AML-193 (cell line): ENCODE measurements at places on chromosomes 1 and 21.

DNA sequence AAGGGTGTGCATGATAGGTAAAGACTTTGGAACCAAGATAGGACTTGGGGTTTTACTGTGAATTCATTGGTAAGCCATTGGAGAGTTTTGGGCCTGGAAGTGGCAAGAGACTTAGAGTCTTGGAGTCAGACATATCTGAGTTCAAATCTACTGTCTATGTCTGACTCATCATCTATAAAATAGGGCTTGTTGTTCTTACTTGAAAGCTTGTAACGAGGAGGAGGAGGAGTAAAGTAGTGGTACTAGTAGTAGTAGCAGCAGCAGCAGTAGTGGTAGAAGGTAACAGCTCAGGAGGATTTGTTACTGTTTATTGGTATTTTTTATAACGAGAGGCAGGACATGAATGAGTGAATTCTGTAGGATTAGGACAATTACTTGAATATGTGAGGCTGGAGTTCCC is 62.7 kb downstream of the CACHD1 start:
- no peak for DNase-seq

DNA sequence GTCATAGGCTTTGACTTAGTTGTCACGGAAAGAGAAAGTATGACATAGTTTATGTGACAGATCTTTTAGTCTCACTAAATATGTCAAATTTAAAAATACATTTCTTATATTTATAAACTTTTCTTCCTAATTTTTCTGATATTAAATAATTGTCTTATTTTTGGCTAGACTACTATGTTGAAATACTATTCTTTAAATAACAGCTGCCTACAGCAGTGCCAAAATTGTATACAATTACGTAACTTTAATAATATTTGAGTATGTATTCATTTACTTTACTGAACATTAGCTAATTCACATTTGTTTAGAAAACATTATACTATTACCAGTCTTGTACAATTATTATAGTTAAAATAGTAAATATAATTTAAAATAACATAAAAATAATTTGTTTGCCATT is 137.4 kb downstream of the ADGRL4 start:
- no peak for DNase-seq

- DNase-seq: no peak
These were observed 31.6 kb downstream of the CDK18 start for GRCh38 chr1:205535866-205536758.

- no peak for DNase-seq
These were observed 194.8 kb downstream of the ATG4C start for GRCh38 chr1:62978741-62979140.

GRCh38 chr1:193335806-193336428 is 149.5 kb upstream of the B3GALT2 start:
- no peak for DNase-seq

- no peak for DNase-seq
These were observed 15.4 kb downstream of the MPZL1 start for GRCh38 chr1:167737169-167737568.

GRCh38 chr1:25610822-25611630 is 5.6 kb upstream of the MAN1C1 start:
- DNase-seq: peak; percentile 26

DNA sequence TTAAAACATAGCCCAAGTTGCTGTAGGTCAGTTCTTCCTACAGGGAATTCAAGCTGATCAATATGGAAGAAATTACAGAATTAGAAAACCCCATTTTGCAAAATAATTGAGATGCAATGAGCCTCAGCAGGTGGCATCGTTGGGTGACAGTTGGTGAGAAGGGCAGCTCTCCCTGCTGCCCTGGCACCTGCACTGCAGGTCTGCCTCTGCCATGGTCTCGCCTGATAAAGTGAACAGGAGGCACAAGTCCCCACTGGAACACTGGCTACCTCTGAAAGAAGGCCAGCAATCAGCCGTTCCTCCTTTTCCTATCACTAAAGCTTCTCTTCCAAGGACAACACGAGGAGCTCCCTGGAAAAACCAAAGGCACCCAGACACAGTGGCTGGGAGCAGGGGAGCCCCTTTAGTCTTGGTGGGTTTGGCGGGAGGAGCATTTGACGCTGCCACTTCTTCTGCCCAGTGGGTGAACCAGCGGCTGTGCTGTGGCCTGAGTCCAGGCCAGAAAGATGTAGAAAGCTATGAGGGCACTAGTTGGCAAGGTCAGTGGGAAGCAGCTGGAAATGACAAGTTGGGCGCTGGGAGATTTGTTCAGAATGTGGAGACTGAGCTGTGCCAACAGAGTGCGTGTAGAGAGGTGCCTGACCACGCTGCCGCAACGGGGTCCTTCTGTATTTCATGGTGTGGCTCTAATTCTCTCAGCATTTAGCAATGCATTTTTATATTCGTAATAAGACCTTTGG is 93.1 kb downstream of the RIPK4 start:
- no peak for DNase-seq

DNA sequence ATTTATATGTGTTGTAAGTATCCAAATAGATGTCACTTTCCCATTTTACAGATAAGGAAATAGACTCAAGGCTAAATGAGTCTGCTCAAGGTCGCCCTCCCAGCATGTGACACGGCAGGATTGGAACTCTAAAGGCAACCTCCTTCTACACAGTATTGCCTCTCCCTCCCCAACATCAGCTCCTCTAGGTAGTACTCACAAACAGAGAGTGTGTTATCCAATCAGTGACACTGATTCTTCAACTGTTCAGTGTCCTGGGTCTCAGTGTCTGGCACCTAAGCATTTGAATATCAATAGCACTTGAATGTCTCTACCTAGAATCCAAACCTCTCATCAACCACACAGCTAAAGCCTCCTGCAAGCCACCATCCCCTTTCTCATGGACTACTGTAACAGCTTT is 87.1 kb downstream of the DAB1 start:
- no peak for DNase-seq

- DNase-seq: no peak
These were observed 101.6 kb upstream of the TARDBP start for GRCh38 chr1:10910681-10911489.

- DNase-seq: no peak
These were observed 13.6 kb downstream of the INSRR start for GRCh38 chr1:156845055-156845952.

GRCh38 chr1:5253036-5253435 is 598.6 kb downstream of the AJAP1 start:
- DNase-seq: no peak

DNA sequence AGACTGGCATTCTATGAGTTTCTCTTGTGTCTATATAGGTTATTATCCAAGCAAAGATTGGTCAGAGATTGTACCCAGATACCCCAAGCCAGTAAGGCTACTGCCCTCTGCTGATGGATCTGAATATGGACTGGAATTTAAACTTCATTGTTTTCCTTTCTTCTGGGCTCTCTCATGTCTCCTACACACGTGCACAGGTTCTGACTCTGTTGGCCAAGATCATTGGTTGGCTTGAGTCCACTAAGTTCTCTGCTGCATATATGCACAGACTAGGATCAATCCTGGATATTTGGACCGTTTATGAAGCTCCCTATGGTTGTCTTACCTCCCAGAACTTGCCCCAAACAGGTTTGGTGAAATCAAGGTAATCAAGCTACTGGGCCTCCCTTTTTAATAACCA is 69.7 kb downstream of the CC2D1B start:
- DNase-seq: peak; percentile 47

DNA sequence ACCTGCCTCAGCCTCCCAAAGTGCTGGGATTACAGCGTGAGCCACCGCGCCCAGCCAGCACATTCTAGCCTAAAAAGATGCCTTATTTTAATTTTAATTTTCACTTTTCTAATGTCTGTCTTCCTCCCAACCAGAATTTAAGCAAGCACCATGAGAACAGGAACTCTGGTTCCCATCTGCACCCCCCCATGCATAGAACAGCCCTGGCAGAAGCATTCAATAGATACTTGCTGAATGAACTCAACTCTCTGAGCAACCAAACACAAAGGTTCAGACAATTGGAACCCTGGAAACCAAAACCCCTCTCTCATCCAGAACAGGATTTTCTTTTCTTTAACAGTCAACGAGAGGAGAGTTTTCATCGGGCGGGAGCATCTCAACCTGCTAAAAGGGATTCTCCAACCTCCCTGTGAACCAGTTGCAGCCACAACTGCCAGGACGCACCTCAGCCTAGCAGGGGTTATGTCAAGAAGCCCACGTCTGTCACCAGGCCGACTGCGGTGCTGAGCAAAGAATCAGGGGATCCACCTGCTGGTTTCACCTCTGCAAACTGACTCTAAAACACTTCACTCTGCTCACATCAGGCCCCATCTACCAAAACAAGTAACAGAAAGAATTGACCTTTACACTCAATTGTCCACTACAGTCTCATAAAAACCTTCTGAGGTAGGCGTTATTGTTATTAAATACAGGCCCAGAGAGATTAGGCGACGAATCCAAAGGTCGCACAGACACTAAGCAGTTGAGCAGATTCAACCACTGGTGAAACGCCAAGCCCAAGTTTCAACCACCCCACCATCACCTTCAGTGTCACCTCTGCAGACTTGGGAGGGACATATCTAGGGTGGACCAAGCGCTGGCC is 1.7 kb downstream of the KIAA2013 start:
- no peak for DNase-seq

- no peak for DNase-seq
These were observed 77.4 kb upstream of the TMPRSS2 start for GRCh38 chr21:41585199-41585994.

DNA sequence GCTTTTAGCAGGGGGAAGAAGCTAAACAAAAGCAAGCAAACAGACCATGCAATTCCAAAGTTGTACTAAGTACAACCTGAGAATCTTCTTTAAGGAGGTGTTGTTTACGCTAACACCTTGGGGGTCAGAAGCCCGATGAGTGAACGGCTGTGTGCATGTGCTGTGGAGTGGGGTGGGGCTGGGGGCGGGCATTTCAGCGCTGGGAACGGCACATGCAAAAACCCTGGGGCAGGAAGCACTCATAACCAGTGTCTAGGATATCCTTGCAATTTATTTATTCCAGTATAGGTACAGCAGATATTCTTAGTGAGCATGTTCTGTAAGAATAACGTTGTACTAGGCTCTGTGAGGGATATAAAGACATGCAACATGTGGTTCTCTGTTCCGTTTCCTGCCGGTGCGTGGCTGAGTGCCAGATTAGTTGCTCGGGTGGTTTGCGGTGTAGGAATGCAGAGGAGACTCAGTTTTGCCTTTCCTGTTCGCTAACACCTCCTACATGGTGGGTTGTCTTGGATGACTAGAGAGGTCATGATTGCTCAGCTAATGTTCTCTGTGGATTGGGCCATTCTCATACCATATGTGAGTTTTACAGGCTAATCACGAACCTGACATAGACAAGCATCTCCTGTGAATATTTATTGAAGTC is 3.7 kb downstream of the FASLG start:
- DNase-seq: peak; percentile 92

DNA sequence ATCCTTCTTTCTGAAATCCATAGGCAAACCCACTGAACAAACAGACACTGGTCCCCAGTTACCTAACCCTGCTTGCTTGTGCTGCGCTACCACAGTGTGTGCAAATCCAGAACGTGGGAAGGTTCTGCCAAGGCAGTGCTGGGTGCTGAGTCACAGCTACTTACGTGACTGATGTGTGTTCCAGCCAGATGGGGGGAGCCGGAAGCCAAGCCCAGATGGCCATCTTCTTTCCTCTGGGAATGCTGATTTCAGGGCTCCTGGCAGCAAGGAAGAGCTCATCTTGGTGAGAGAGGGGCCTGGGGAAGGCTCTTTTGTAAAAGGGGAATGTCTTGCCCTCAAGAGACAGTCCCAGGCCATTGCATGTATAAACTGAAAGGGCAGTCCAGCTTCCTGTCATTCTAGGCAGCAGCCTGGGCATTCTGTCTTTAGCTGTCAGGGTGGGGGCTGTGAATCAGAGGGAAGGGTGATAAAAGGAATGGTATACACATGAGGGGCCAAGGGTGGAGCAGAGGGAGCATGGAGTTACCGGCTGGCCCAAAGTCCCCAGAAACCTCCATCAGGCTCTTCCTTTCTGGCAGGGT is 54.1 kb downstream of the CD46 start:
- DNase-seq: no peak

- no peak for DNase-seq
These were observed 652.9 kb upstream of the USP24 start for GRCh38 chr1:55868026-55868425.

GRCh38 chr1:205822397-205822796 is 9.4 kb upstream of the SLC41A1 start:
- no peak for DNase-seq

DNA sequence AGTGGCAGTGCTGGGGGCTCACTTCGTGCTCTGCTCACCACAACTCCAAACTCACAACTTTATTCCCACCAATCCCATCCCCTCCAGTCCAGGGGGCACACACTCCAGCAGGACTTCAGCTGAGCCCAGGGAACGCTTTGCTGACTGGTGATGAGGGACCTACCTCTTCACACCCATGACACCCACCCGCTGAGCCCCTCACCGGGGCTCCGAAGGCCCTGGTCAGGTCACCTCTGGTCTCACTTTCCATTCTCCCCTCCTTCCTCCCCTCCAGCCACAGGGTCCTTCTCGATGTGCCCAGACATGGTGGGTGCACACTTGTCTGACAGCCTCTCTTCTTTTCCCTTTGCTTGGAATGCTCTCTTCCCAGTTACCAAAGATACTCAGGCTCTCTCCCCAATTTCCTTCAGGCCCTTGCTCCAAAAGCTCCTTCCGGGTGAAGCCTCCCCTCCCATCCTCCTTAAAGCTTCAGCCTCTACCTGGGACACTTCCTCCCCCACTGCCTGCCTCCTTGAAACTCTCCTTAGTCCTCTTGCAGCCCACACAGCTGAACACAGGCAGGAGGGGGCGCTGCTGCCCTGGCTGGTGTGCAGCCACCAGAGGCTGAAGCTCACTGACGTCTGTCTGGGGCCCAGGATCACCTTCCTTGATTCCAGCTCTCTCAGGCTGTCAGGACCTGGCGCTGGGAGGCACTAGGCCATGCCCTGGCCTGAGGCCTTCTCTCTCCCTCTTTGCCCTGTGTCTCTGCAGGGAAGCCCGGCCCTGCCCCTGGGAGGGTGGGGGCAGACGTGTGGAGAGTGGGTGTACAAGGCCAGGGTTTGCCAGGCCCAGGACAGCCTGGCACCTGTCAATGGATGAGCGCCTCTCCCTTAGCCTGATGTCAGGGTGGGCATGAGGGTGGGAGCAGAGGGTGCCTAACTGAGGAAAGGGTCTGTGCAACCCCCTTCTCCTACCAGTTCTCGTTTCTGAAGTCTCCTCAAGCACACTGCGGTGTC is 1.6 kb downstream of the KCNE1 start:
- DNase-seq: peak; percentile 68

- no peak for DNase-seq
These were observed 25.7 kb downstream of the C21orf91 start for GRCh38 chr21:17793246-17794123.

DNA sequence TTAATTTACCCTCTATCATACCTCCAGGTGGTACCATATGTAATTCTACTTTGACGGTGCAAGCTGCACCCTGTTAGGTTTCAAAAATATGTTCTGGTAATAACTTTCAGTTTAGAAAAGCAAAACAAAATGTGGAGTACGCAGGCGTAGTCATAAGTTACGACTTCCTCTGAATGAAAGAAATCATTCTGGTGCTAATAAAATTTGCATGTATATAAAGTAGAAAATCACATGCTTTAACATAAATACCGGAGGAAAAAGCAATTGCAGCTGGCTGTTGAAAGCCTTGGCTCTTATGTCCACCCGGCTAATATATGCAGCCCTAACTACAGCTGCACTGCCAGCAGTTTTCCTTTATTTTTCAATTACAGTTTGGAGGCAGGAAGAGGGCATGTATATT is 65.2 kb upstream of the TMPRSS15 start:
- no peak for DNase-seq

- DNase-seq: no peak
These were observed 24.7 kb downstream of the KIAA0040 start for GRCh38 chr1:175167861-175168260.
